ENCODE measurements at places on chromosomes 2 and 18.

- no peak for DNase-seq
Measured at GRCh38 chr2:232195487-232195886, 183.1 kb upstream of the ALPP start.

DNA sequence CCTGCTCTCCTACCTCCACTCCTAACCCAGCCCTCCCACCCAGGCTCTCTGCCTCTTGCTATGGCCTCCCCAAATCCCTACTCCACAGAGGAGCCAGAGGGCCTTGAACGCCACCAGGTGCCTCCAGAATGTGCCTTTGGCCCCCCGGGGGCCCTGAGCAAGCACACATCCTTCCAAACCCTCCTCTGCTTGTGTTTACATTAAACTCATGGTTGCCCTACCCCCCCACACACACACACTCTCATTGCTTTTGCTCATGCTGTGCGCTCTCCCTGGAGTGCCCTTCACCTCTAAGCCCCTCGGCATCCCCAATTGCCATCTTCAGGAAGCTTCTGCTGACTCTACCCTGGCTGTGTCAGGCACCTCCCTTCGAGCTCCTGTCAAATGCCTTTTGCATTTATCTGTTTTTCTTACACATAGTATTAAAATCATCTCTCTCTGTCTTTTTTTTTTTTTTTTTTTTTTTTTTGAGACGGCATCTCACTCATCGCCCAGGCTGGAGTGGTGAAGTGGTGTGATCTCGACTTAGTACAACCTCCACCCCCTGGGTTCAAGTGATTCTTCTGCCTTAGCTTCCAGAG is 16.3 kb upstream of the TET3 start:
- DNase-seq: no peak

DNA sequence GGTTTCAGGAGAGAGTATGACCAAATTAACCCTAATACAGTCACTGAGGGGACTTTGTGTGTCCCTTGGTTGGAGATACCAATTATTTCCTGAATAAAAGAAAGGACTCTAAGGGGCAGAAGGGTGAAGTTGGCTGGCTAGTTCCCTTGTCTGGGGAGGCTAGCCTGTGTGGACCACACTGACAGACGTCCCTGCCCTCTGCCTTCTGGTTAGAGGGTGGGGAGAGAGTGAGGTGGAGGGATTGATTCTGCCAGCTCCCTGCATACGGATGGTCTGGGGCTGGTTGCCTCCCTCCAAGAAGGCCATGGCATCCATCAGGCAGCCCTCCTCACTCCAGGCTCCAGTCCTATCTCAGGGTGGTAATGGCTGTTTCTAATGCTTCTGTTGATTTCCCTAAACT is 37.4 kb upstream of the AFF3 start:
- no peak for DNase-seq

DNA sequence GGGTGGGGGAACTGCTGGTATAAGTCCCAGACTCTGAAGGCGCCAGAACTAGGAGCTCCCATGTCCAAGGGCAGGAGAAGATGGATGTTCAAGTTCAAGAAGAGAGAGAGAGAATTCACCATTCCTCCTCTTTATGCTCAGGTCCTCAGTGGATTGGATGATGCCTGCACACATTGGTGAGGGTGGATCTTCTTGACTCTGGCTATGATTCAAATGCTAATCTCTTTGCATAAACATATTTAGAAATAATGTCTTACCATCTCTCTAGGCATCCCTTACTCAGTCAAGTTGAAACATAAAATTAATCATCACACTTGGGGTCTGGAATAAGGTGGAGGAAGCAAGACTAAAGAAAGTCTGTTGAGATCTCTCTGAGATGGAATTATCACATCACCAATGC is 210.6 kb upstream of the CHST9 start:
- DNase-seq: no peak

- DNase-seq: no peak
Measured at GRCh38 chr2:2832657-2833056, 501.6 kb upstream of the MYT1L start.

GRCh38 chr2:212713681-212714080 is 175.1 kb upstream of the ERBB4 start:
- no peak for DNase-seq

- no peak for DNase-seq
Measured at GRCh38 chr2:1374287-1374686, 39.0 kb upstream of the TPO start.

All from central memory CD8-positive, alpha-beta T cell (primary cell).